ENCODE measurements at places on chromosomes 6 and 20.

DNA sequence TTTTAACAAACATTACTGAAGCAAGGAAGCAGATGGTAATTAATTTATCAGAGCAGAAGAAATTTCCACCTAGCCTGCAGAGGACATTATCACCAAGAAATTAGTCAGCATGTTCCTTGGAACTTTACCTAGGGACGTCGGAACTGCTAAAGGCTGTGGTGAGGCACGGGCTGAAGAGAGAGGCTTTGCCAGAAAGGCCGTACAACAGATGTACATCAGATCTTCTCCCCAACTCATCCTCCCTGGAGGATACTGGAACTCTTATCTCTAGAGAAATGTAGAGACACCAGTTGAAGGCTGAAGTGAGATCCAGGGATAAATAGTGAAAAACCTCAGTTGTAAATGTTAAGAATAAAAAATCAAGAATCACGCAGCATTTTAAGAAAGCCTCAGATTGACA, 257.1 kb downstream of the SAMD5 start:
- no peak for DNase-seq

DNA sequence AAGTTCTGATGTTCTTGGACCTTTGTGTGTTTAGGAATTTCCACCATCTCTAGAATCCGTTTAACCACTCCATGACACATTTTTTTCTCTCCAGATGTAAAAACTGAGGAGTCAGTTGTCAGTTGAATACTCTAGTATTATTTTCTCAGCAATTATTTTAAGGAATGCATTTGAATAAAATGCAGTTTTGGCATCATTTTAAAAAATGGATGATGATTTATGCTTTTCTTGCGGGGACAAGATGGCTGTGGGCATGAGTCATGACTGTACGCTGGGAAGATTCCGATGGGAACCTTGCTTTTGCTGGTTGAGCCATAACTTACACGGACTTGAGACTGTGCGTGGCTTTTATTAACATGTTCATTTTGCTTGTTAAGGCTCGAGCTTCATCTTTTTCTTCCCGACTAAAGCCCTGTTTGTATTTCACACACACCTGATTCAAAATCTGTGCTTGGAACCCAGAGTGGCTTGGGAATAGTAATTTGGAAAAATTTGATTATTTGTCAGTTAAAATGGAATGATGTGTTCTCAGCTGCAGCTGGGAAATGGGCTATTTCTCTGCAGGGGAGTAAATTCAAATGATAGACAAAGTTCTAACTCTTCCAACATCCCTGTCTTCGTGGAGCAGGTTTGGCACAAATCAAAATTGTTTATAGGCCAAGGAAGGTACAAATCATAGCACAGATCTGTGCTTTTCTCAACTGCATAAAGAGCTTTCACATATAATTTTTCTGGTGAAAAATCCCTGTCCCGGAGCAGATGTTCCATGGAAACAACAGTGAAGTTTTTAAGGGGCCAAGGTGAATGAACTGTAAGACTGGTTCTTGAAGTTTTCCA, 470.5 kb upstream of the JAG1 start:
- DNase-seq, result no peak

GRCh38 chr6:23301556-23301955, 732.2 kb downstream of the HDGFL1 start:
- no peak for DNase-seq

GRCh38 chr6:90413867-90414266, 117.2 kb upstream of the BACH2 start:
- peak; percentile 68 for DNase-seq

GRCh38 chr6:105310371-105310770, 92.5 kb downstream of the PREP start:
- no peak for DNase-seq

- DNase-seq, result no peak
Measured at GRCh38 chr20:58198901-58199355, 29.5 kb downstream of the ANKRD60 start.

DNA sequence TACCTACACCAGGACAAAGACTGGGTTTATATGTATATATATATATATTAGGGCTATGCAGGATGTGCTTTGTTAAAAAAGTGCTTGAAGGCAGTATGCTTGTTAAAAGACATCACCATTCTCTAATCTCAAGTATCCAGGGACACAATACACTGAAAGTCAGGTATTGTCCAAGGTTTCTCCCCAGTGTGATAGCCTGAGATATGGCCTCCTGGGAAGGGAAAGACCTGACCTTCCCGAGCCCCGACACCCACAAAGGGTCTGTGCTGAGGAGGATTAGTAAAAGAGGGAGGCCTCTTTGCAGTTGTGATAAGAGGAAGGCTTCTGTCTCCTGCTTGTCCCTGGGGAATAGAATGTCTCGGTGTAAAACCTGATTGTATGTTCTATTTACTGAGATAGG, 156.9 kb downstream of the GPX5 start:
- DNase-seq, result no peak
